Smooth muscle cell of the coronary artery (primary cell): ENCODE measurements at places on chromosomes 7 and 10. TPM values are rescaled to one million over a fixed set of nuclear protein-coding genes. Genes with fewer than 3 reads are reported as not detected.

Gene WASHC2A
- total RNA-seq: 40.8 and 102 TPM in 2 replicates

Gene GIMAP1
- not detected in 2 replicates for total RNA-seq

Gene LRRN3
- total RNA-seq: 0.47 and 2.5 TPM in 2 replicates

Gene ANKRD61
- total RNA-seq: 0.15 and 0.35 TPM in 2 replicates

Gene SEMA3D
- 3.4 and 17.9 TPM in 2 replicates for total RNA-seq

Gene FAM241B
- total RNA-seq: 0.60 TPM in 1 of 2 replicates, not detected in the other

Gene TLL2
- 0.08 and 0.12 TPM in 2 replicates for total RNA-seq

Gene GPR26
- not detected in 2 replicates for total RNA-seq

Gene ANKRD22
- not detected in 2 replicates for total RNA-seq

Gene ATG9B
- 0.23 TPM in 1 of 2 replicates, not detected in the other for total RNA-seq
